ENCODE measurements at places on chromosomes 3 and 15.

- peak; percentile 91 for DNase-seq
These were observed 43.0 kb downstream of the ABHD5 start for GRCh38 chr3:43733459-43734384.

GRCh38 chr3:125213946-125214542 lies 1.5 kb upstream of the SLC12A8 start:
- DNase-seq = peak; percentile 93

DNA sequence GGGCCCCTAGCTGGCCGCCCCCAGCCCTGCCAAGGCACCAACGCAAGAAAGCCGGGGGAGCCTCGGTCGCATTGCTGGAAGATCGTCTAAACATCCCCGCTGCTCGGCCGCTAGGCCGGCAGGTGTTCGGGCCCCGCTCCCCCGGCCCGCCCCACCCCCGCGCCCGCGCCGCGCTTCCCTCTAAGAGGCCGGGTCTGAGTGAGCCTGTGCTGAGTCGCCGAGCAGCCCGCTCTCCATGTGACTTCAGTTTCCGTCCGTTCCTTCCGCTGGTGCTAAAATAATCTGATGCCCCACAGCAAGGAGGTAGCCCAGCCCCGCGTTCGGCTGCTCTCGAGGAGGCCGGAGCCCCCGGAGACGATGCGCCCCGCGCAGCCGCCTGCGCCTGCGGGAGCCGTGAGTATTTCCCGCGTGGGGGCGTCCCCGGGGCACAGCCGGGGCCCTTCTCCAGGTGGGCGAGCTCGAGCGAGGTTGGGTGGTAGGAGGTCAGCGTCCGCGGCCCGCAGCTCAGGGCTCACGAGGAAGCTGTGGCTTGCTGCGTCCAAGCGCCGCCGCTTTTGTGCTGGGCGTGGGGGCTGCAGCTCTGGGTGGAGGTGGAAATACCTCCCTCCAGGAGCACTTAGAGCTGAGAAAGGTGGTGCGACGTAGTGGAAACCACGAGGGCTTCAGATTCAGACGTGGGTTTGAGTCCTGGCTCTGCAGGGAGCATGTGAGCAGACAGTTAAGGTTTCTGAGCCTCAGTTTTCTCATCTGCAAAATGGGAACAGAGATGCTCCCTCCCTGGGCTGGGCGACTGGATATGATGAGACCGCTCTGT lies at the start of gene NRROS:
NRROS (plus strand) TSS at position 212 of the 814 bp plus-strand sequence. CDS start 14,846 bp downstream, outside the sequence.
- peak; percentile 32 for DNase-seq

DNA sequence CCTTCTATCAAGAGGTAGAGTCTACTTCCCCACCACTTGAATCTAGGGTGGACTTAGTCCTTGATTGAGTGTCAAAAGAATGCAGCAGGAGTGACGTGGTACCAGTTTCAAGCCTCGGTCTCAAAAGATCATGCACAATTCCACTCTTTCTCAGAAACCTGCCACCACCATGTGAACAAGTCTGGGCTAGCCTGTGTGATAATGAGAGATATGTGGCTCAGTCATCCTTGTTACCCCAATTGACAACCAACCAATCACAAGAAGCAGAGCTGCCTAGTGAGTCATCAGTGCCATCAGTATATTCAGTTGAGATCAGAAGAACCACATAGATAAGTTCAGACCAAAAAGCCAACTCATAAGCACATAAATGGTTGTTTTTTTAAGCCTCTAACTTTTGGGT lies 374.5 kb downstream of the IL20RB start:
- no peak for DNase-seq

DNA sequence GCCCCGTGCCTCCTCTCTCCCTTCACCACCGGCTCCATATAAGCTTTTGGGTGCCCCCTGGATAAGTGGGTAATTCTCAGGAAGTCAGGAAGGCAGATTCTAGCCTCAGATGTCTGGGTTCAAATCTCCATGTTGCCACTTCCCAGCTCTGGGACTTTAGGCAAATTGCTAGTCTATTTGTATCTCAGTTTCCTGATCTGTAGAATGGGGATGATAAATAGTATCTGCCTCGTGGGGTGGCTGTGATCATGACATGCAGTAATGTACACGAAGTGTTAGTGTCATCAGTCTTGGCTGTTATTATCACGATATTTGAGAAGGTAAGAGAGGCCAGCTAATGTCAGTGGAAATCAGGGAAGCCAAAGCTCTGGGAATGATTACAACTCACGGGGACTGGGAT lies 43.3 kb downstream of the MUC4 start:
- no peak for DNase-seq

DNA sequence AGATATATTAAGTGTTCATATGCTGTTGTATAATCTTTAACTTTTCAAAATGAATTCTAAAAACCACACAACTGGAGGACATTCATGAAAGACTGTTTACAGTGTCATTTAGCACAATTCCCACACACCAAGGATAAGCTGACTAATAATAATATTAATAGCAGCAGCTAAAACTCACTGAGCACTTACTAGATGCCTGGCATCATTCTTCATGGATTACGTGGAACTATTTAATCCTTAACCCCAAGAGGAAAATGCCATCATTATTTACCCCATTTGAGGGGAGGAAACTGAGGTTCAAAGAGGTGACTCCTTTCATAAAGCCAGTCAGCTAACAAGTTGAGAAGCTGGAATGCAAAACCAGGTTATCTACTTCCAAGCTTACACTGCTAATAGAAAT lies 77.0 kb downstream of the TMEM108 start:
- DNase-seq = no peak

- peak; percentile 23 for DNase-seq
These were observed 49.1 kb downstream of the ZIC4 start for GRCh38 chr3:147356909-147357900.

DNA sequence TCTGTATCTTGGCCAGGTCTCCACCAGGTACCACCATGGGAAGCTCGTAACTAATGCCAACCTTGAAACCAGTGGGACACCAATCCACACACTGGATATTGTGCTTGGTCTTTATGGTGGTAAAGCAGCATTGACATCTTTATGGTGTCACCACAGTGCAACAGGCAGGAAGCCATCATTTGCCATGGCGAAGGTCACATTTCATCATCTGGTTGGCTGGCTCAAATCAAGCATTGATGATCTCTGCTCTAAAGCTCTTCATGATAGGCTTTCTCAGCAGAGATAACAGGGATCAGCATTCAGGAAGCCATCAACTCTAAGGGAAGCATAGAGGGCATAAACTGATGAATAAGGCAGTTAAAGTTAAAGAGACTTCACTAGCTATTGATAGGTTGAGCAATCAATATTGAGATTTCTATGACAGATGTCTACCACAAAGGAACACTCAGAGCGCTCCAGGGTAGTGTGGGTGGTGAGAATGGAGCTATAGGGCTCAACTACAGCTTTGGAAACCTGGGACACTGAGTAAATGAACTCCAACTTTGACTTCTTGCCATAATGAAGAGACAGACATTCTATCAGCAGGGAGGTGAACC lies 54.1 kb upstream of the ACTC1 start:
- no peak for DNase-seq

GRCh38 chr3:13053420-13053819 lies 19.8 kb downstream of the IQSEC1 start:
- DNase-seq = no peak

- no peak for DNase-seq
These were observed 144.7 kb downstream of the TPRG1 start for GRCh38 chr3:189316296-189317019.

- peak; percentile 49 for DNase-seq
These were observed 16.9 kb upstream of the TSC22D2 start for GRCh38 chr3:150391161-150391560.

DNA sequence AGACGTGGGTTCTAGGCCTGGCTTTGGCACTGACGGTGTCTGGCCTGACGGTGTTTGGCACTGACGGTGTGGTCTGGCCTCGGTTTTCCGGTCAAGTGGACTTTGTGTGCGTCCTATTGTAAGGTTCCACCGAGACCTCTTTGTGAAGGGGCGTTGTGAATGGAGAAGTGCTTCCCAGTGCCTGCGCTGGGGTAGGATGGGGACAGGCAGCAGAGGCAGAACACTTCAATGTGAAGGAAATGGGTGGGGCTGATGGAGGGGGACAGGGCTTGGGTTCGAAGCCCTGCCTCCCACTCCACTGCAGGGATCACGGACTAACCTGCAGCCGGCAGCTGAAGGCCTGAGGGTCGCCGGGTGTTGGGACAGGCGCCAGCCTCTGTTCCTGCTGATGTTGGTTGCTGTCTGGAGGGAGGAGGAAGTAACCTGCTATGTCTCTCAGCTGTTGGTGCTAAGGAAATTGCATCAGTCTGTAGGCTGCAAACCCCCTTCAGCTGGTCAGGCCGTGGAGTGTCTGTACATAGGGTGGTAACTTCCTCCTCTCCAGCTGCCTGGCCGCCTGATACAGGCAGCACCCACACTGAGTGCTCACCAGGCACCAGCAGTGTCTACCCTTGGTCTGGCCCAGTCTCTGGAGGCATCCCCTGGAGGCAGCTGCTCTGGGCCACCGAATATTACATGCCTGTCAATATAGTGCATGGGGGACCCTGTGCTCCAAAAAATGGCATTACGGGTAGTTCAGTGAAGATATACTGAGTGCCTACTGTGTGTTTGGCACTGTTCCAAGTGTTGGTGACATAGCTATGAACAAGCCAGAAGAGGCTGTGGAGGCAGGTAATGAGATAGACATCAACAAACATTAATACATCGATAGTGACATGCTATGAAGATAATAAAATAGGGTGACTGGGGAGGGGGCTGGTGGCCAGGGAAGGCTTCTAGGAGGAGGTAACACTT lies 1.1 kb downstream of the TM6SF1 start:
- DNase-seq = peak; percentile 36

DNA sequence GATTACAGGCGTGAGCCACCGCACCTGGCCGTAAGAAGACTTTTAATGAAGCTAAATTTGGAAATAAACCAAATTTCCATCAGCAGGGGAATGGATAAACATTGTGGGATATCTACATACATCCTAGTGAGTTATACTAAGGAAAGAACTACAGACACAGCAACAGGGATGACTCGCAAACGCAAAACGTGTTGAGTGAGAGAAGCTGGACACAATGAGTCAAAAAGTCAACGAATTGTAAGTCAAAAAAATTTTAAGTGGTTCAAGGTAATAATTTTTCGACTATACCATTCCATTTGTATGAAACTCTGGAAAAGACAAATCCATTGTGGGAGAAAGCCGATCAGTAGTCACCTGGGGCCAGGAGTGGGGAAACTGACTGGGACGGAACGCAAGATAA lies 19.9 kb downstream of the PLA2G4F start:
- DNase-seq = no peak

- DNase-seq = no peak
These were observed 168.1 kb upstream of the MYRIP start for GRCh38 chr3:39641274-39641673.

- DNase-seq = no peak
These were observed 43.1 kb upstream of the TRPC1 start for GRCh38 chr3:142680710-142681109.

- DNase-seq = no peak
These were observed 266.3 kb upstream of the NSMCE3 start for GRCh38 chr15:29535952-29536351.

- no peak for DNase-seq
These were observed 1.1 kb downstream of the MITF start for GRCh38 chr3:69740103-69741021.

DNA sequence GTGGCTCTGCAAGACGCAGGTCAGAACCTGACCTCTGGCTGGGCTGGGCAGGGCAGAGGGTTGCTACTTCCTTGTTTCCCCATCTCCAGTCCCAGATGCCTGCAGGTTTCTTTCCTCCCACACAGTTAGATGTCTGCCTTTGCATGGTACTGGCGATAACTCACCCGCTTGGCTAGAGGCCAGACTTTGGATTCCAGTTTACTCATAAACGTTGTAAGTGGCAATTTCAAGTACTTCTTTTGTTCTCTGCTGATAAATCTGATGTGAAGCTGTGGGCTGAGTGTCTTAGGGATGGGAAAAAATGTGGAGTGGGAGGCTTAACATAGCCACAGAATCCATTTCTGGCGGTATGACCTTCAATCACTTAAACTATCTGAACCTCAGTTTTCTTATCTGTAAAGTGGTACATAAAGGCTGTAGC lies 194.2 kb downstream of the EBLN2 start:
- DNase-seq = peak; percentile 69

GRCh38 chr3:25344670-25345069 lies 83.4 kb upstream of the RARB start:
- no peak for DNase-seq

- DNase-seq = no peak
These were observed 152.8 kb downstream of the RBPMS2 start for GRCh38 chr15:64622410-64623260.

DNA sequence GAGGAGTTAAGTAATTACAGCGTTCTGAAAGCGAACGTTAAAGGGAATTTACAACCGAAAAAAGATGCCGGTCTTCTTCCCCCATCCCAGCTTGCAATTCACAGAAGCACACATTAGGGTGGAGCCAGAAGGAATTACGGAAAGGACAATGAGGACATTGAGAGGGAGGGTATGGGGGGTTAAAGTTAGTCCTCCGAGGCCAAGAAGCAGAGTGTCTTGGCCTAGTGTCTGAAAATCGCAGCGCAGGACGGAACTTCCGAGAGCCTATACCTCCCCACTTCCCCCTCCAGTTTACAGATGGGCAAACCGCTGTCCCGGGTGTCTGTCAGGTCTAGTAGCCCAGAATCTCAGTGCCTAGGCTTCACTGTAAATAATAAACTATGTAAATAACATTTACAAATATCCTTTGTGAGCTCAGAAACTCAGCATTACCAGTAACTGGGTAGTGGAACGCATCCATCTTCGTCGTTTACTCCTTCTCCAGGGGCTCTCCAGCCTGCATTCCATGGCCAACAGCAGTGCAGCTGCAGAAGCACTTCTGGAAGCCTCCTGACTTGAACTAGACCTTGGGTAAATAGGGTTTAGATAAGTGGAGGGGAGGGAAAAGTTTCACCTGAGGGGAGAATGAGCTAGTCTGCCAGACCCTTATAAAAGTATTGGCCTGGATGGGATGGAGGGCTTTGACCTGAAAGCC lies 922 bp downstream of the ADPRH start:
- DNase-seq = peak; percentile 23

DNA sequence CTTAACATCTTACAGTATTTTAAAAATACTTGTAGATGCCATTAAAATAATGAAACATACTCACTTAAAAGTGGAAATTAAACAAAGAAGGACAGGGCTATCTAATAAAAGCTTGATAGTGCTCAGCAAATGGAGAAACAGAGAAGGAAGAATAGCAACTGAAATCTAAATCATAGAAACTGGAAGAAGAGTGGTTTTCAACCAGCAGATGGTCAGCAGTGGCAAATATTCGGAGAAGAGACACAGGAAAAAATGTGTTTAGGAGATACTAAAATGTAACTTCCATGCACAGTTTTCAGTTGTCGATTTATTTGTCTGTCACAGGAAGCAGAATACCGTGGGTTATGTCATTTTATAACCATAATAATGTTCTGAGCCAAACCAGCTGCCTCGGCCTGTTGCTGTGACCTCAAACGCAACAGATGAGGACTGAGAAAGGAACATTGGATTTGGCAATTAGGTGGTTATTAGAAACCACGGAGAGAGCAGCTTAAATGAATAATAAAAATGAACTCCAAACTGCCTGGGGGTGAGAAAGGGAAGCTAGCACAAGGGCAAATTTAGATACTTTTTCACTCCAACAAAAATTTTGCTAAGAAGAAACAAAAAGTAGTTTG lies 246.6 kb upstream of the KCNMB2 start:
- DNase-seq = no peak

DNA sequence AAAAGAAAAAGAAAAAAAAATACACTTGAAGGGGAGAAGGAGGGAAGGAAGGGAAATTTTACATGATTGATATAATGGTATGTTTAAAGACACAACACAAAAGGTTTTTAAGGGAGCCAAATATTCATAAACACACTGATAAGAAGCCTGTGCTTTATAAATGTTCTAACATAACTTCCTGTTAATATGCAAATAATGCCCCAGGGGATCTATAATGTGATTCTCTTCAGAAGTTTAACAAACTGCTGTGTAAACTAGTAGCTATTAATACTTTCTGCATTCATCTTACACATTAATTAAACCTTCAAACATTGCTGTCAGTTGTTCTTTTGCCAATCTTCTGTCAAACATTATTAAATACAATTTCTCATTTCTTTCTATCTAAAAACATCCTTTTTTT lies 231.6 kb downstream of the TJP1 start:
- DNase-seq = no peak
